ENCODE measurements at places on chromosomes 2 and 18.

DNA sequence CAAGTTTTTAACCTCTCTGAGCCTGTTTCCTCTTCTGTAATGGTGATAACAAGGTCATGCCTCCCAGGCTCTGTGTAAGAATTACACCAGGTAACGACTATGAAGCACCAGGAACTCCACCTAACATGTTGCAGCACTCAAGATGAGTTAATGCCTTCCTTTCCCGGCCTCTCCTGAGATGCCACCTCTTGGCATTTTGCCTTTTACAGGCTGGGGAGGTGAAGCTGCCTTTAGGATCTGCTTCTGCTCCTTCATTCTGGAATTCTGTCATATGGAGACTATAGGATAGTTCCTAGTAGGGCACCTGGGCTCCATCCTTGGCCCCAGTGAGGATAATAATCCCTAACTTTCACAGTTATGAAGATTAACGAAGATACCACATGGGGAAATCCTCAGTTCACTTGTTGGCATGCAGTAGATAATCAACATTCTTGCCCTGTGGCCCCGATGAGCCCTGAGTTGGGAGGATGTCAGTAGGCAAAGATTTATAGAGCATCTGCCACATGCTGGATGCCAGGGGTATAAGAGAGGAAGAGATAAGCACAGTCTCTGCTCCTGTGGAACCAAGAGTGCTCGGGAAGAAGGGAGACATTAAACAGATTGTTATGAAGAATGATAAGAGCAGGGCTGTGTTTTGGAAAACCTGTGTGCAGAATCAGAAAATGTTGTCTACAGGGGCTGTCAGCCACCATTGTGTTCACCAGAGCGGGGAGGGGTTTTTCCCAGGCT lies 43.9 kb upstream of the KCNF1 start:
- no peak for DNase-seq

DNA sequence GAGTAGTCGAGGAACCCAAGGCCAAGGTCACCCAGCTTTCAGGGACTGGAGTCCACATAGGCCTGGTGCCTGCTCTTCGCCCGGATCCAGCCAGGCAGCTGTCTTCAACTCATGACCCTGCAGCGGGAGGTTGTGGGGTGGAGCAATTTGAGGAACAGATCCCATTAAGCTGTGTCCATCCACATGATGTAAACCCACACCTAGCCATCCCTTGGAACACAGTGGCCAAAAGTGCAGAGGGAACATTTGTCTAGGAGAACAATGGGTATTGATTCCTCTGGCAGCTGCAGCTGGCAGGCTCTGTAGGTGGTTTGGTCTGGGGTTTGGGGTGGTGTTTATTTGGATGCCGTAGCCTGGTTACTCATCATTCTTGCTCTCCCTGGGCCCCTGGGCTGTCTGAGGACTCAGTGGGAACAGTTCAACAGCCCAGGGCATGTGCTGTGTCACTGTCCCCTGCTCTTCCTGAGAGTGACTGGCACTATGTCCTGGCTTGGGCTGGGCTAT lies 99.4 kb downstream of the TFCP2L1 start:
- no peak for DNase-seq

DNA sequence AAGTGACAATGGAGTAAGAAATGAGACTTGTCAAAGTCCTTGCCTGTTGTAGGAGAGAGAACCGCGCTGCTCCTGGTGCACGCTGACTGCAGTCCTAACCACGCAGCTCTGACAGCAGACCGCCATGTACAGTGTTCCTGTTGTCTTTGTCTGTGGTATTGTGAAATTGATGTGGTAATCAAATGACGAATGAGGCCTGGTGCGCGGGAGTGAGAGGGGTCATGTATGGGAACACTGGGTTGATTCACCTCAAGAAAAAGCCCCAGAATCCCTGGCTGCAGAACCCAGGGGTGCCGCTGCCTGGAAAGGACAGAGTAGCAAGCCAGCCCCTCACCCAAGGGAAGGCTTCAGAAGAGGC lies 64.0 kb downstream of the INPP4A start:
- peak; percentile 37 for DNase-seq

DNA sequence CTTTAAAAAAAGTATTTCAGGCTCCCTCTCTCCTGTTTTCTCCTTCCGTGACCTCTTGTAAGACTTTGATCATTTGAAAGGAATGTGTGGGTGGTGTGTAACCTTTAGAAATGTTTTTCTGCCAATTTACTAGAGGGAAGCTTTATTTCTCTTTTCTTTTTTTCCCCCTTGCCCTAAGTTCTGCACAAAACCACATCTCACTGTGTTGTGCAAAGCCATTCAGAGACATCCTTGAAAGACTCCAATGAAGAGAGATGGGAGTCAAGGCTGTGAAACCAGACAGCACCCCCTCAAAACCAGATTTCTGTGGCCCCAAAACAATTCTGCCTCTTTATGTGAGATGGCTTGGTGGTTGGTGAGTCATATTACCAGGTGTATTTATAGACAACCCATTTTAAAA lies 184.6 kb upstream of the ERBB4 start:
- no peak for DNase-seq

GRCh38 chr2:38281095-38281742 lies 95.9 kb downstream of the ATL2 start:
- DNase-seq: no peak

GRCh38 chr2:139241286-139241685 lies 461.1 kb upstream of the NXPH2 start:
- no peak for DNase-seq

DNA sequence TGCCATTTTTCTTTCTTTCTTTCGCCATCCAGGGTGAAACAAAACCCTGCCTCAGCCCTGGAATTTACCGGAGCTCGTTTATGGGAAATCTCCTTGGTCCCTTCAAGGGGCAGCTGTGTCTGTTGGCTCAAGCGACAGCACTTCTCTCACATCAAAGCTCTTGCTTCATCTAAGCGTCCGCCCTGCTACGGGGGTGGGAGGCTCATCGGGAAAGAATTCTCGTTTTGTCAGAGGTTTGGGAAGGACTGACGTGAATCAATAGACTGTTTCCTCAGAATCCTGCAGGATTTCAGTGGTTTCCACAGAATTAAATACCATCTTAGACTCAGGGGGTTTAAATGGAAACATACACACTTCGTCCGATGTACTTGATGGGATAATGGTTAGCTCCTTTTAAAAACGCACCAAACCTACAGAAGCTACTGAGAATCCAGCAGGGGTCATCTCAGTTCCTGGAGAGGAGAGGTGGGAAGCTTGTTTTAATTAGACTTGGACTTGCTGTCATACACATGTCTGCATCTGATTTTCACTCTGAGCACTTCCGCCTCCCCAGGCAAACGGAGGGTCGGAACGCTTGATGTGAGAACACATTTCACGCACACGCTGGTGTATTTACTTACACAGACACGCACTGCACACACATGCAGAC lies 91.6 kb downstream of the ASB1 start:
- no peak for DNase-seq

DNA sequence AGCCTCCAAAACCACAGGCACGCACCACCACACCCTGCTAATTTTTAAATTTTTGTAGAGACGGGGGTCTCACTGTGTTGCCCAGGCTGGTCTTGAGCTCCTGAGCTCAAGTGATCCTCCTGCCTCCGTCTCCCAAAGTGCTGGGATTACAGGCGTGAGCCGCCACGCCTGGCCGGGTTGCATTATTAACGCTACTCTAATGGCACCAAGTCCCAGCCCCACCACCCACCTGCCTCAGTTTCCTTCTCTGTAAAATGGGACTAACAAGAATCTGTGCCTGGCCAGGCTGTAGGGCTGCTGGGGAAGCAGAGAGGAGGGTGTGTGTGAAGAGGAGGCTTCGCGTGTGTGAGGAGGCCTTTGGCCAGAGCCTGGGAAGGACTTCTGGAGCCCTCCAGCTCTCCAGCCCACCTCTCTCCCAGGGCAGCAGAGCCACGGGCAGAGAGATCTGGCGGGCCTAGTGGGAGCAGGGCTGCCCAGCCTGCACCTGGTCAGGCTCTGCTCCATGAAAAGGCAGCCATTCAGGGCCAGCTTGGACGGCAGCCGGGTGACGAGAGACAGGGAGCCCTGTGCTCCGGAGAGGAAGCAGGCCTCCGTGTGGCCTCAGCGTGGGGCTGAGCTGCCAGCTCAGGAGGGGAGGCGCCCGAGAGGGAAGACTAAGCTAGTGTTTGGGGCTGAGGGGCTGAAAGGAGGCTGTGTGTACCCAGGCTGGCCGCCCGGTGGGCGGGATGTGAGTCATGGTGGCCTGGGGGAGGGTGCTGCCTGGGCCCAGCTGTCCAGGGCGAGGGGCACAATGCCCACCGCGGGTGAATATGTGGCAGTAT lies 7.4 kb upstream of the B3GNT7 start:
- no peak for DNase-seq

GRCh38 chr18:22106536-22107292 lies 62.7 kb upstream of the GATA6 start:
- no peak for DNase-seq

- no peak for DNase-seq
These were observed 34.1 kb downstream of the NHEJ1 start for GRCh38 chr2:219126555-219126954.

GRCh38 chr18:74276609-74277008 lies 15.2 kb downstream of the CYB5A start:
- DNase-seq: no peak

- DNase-seq: no peak
These were observed 160.7 kb downstream of the LDLRAD4 start for GRCh38 chr18:13379062-13379865.

GRCh38 chr2:144183727-144184126 lies 336.2 kb downstream of the ZEB2 start:
- DNase-seq: peak; percentile 71

- DNase-seq: no peak
These were observed 11.4 kb downstream of the UBE2F start for GRCh38 chr2:237978058-237978712.

- no peak for DNase-seq
These were observed 130.1 kb downstream of the MAP2 start for GRCh38 chr2:209553913-209554312.

DNA sequence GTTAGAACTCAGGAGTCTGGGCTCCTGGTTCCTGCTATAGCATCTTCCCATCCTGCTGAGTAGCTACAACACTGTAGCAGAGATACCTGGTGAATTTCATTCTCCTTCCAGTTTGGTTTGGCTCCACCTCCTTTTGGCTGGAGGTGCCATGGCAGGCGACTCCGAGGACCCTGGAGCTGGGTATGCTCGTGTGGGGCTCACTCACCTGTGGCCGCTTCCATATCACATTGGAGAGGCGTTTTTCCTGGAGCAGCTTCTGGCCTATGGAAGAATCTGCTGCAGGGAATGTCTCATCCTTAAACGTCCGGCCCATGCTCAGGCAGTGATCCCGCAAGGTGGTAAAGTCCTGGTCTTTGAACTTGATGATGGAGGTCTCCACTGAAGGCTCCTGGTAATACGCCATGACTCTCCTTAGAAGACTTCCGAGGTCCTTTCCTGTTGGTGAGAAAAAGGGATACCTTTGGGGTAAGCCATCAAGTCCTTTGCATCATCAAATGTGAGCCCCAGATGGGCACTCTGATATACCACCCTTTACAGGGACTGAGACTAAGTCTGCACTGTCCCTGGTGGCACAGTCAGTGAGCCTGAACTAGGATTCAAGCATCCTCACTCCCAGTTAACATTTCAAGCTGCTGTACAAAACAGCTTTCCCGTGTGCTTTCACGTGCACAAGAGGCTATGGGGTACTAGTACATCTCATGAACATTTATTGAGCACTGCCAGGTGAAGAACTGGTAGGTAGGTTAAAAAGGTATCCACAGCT lies 20.1 kb downstream of the CAPN13 start:
- no peak for DNase-seq

DNA sequence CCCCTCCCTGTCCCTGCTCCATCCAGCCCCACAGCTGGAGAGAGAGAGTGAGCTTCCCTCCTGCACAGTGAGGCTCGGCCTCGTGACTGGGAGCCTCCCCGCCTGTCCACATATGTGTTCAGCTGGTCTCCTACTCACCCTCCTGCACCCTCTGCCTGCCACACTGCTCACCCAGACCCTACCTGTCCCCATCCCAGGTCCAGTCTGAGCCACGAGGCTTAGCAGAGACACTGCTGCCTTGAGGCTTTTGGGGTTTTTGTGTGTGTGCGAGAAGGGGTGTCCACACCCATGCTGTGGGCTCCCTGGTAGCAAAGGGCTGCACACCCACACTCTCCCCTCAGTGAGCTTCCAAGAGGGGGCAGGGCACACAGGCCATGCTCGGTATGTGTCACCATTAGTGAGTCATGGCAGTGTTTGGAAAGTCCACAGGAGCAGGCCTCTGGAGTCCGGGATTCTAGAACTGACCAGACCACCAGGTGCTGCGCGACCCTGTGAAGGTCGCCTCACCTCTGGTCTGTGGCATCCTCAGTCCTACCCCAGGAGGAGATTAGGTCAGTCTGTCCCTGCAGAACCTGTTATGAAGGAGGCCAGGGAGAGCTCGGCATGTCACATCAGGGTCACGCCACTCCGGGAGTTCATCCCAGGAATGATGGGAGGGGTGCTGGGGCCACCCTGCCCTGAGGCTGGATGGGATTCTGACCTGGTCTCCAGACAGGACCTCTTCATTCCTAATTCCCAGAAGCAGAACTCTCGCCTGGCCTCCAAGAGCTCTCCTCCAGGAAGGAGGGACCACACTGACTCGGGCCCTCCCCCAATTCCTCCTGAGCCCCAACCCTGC lies 39.9 kb upstream of the SMAD7 start:
- DNase-seq: no peak

GRCh38 chr2:98871506-98871905 lies 64.5 kb downstream of the CRACDL start:
- DNase-seq: no peak

DNA sequence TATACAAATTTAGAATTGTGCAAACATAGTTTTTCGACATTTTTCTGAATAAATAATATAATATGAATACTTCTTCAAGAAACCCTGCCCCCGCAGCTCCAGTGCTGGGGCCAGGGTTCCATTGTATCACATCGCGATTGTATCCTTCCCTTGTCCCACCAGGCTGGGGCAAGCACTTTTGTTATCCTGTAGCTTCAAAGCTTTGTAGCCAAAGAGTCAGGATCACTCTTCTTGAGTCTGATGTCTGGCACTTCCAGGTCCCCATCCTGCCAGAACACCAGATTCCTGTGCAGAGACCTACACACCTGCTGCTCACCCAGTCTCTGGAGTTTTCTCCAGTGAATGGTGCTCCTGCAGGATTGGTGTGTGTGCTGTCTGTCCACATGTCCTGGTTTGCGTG lies 186.9 kb downstream of the ASB1 start:
- no peak for DNase-seq

GRCh38 chr18:76370201-76370600 lies 124.8 kb downstream of the ZNF516 start:
- no peak for DNase-seq

DNA sequence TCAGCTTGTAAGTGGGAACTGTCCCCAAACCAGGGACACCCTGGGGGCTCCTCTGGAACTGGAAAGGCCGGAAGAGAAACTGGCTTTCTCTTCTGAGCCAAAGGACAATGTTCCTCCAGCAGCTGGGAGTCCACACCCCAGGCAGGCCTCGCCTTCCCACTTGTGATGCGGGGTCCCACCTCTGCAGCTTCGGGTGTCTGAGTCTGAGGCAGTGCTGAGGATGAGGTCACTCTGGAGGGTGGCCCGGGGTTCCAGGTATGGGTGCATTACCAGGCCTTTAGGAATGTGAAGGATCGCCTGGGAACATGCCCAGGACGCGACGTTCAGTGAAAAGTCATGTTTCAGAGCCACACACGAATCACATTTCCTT lies 18.2 kb upstream of the BOK start:
- DNase-seq: no peak
